ENCODE measurements at places on chromosomes 12 and 14. TPM values are rescaled to one million over a fixed set of nuclear protein-coding genes. Genes with fewer than 3 reads are reported as not detected.

The OR4N5 gene
- not detected for total RNA-seq

The SLC6A12 gene
- 0.21 TPM for total RNA-seq

The FOXN4 gene
- total RNA-seq, result not detected

The TAS2R8 gene
- total RNA-seq, result 0.58 TPM

DNA sequence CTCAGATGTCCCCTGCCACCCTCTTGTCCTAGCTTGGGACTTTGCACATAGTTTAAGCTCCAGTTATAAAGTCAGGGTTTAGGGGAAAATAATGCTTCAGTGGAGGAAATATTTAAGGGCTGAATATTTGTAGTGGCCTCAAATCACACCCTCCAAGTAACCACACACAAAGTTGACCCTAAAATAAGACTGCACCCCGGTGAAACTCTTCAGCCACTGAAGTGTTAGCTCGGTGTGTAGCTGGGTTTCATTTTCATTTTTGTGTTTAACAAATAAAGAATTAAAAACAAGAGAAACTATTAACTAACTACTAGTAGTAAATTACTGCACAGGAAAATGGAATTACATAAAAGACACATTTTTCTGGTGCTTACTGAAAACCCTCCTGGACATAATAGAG is 14.8 kb upstream of the BCL11B start:
- no peak for DNase-seq

GRCh38 chr12:84661786-84662185 is 250.8 kb downstream of the SLC6A15 start:
- DNase-seq, result no peak

DNA sequence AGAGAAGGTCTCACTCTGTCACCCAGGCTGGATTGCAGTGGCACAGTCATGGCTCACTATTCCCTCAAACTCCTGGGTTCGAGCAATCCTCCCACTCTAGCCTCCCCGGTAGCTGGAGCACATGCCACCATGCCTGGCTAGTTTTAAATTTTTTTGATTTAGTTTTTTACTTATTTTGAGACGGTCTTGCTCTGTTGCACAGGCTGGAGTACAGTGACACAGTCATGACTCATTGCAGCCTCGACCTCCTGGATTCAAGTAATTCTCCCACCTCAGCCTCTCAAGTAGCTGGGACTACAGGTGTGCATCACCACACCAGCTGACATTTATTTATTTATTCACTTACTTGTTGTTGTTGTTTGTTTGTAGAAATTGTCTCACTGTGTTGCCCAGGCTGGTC is 22.2 kb upstream of the DIP2B start:
- DNase-seq, result no peak

DNA sequence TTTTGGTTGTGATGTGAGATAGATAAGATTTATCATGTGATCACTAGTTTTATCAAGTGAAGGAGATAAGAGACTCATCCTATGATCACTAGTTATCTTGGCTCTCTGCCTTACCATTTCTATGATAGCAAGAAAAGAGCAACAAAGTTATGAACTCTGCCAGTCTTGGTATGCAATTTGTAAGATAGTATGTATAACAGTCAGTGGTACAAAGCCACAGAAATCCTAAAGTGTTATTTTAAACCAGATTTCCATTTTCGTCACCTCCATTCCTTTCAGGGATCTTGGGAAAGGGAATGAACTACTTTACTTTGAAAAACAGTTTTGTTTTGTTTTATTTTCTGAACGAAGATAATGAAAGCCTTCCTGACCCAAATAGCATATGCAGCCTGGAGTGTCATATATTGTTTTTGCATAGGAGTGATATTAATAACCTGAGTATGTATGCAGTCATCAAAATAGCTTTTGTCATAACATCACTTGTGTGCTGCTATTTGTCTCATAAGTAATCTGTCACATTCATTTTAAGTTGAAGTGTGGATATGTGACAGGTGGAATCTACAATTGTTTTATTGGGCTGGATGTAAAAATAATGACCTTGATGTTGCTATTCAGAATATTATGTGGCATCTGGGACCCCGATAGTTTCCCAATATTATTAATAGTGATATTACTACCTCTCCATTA is 35.0 kb downstream of the FLRT2 start:
- no peak for DNase-seq

DNA sequence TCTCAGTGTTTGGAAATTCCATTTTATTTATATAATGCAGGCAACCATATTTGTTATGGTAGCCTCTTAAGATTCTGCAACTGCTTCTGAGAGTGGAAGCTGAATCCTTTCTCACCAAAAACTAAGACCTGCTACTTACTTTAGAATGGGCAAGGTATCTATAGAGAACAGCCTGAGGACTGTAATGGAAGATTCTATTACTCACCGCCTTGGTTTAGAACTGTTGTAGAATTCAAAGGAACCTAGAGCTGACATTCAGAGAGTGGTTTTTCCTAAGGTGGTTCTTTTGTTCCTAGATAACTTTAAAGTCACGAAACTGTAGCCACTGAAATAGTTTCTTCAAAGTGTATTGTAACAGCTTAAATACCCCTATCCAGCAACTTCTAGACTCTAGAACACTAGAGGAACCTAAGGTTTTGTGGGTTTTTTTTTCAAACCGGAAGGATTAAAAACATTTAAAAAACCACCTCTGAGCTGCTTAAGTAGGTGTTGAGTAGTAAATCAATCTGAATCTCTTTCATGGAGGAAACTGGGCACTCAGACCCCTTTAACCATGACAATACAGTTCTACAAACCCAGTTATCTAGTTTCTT is 4.2 kb downstream of the TDP1 start:
- no peak for DNase-seq

DNA sequence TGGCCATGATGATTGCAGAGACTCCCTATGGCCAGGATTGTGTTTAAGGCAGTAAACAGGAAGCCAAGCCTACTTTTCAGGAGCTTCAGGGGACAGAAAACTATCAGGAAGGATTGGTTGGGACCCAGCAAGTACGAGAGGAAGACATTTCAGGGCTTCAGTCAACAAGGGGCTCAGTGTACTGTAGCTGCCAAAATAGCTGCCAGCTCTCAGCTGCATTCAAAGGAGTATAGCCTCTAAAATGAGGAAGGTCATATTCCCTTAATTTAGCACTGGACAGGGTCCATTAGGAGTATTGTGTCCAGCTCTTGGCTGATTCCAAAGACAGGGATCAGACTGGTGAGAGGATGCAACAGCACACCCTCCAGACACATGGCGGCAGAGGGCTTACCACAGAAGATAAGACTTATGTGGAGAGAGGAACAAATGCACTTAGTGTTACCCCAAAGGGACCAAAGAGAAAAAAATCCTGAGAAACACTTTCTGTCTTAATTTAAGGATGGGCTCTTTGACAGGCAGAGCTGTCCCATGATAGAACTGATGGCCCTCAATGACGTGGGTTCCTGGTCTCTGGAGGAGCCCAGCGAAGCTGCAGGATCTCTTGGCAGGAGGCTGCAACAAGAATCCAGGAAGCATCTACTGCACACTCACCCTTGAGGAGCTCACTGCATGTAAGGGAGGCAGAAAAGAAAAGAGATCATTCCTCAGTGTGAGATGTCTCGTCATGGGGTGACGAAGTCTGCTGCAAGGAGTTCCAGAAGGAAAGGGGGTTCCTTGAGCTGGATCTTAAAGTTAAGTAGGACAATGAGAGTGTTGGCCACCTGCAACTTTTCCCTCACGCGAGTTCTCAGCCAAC is 14.8 kb downstream of the BDKRB1 start:
- DNase-seq, result no peak

- no peak for DNase-seq
Observed at GRCh38 chr14:54894995-54895394, 7.6 kb downstream of the GCH1 start.

GRCh38 chr14:56703947-56704346 is 106.3 kb downstream of the OTX2 start:
- no peak for DNase-seq

- DNase-seq, result peak; percentile 15
Observed at GRCh38 chr12:991350-992333, 619 bp downstream of the ERC1 start.

DNA sequence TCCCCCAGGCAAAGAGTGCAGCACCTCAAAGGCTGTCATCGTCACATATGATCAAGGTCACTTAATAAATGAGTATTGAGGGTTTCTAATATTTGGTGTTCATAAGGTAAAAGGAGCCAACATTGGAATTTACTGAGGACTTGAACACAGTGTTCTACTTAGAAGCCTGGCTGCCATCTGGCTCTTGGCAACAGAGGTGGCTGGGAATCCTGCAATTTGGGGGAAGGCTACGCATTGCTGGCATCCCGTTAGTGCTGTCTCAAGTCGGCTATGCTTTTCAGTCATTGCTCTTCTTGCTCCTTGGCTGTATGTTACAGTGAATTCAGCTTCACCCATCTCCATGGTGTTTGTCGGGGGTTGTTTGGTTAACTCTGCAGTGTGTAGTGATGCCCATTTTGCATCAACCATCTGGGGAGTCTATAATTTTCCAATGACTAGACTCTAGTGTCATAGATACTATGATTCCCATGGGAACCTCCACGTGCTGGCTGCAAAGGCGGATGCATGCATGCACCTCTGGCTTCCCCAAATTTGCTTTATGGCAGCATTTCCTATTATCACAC is 12.9 kb upstream of the SLC24A4 start:
- no peak for DNase-seq

GRCh38 chr12:48350249-48351021 is at the start of gene ZNF641:
Gene ZNF641 (minus strand): TSS chr12:48350919. CDS start chr12:48348090, 2,829 bp downstream.
- DNase-seq, result peak; percentile 29
